ENCODE measurements at places on chromosomes 3 and 15.

- no peak for DNase-seq
Measured at GRCh38 chr15:31141792-31142191, 40.3 kb upstream of the TRPM1 start.

DNA sequence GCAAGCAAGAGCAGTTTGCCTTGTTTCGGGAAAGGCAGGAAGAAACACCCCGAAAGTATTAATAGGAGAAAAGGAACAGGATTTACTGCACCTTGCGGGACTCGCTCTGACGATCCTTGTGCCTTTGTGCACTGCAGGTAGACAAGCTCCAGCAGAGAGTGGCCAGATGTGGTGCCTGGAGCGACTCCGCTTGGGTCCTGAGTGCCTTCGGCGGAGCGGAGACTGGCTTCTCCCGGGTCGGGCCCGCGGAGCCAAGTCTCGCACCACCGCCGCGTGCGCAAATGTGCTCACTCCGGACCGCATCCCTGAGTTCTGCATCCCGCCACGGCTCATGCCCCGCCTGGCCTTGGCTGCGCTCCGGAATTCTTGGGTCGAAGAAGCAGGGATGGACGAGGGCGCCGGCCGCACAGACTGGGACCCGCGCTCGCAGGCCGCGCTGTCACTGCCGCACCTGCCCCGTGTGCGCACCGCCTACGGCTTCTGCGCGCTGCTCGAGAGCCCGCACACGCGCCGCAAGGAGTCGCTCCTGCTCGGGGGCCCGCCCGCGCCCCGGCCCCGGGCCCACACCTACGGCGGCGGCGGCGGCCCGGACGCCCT lies 769 bp downstream of the C2CD4A start:
- DNase-seq = no peak

DNA sequence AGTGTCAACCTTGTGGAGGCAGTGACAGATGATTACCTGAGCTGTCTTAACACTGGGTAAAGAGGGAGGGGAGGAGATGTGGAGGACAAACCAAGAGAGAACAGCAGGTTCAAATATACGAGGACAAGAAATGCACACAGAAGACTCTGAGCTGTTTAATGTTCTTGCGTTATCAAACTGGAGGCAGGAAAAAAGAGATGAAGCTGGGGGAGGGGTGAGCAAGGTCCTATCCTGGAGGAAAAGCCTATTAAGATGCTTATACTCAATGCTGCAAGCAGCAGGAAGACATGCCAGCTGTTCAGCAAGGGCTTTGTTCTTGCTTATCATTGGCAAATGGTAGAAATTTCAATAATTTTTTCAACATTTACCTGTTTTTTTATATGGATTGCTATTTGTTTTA lies 345.7 kb upstream of the TRIM42 start:
- no peak for DNase-seq

DNA sequence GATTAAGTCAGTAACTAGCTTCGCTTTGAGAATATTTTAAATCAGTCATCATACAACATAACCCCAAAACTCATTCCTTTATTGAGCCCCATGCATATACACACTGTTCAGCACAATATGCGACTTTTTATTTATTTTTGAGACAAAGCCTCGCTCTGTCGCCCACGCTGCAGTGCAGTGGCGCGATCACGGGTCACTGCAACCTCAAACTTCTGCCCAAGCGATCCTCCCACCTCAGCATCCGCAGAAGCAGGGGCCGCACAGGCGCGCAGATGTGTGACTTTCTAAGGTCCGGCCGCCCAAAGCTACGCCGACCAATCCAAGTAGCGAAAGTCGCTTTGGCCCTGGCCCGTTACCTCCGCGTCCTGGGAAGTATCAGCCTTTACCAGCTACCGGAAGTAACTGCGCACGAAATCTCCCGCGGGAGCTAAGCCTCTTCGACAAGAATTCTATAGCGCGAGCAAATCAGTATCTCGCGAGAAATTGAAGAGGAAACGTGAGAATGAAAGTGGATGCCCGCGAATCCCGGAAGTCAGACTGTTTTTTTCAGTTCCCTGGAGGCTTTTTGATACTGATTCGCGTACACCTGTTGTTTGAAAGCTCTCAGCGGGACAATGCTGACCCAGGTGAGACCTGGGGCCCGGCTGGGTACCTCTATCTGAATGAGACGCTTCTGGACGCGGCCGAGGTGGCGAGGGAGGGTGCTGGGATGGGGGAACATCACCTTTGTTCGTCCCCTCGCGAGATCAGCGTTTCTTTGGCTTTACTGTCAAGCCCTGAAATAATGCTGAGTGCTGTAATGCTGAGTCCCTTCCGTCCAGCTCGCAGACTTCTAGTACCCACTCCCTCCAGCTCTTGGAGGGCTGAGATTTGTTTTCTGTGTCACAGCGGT lies at the start of the genes DHFR2 and NSUN3:
Gene DHFR2 (minus strand): TSS at position 404 of the 892 bp plus-strand sequence. CDS start 1,405 bp downstream, outside the sequence.
Gene NSUN3 (plus strand): TSS at position 549 of the 892 bp plus-strand sequence. CDS start 66 bp downstream, at position 615.
- peak; percentile 70 for DNase-seq

- no peak for DNase-seq
Measured at GRCh38 chr3:62918131-62918530, 42.9 kb upstream of the CADPS start.

- DNase-seq = no peak
Measured at GRCh38 chr15:66985653-66986052, 79.7 kb upstream of the SMAD3 start.

Measured in stimulated activated CD4-positive, alpha-beta T cell treated with anti-CD3 and anti-CD28 coated beads, Interleukin-12 subunit alpha, Interleukin-12 subunit beta, amount 100 ng/mL, for 24 hours (primary cell).